ENCODE measurements at places on chromosomes 1 and 21.

DNA sequence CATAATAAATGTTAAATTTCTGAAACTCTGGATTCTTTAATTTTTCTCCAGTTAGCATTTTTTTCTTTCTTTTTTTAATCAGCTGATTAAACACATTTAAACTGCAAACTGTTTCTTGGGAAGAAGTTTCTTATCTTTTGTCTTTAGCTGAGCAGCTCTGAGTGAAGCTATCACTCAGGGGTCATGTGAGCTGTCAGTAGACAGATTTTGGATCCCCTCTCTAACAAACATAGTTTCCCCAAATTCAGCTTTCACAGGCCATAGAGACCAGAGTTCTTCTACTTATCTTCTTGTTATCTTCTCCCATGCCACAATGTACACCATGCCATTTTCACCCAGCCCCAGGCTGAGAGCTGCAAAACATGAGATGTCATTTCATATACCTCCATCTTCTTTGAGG is 148.9 kb downstream of the CDC42BPA start:
- no peak for DNase-seq

- no peak for DNase-seq
These were observed 14.7 kb upstream of the GPR37L1 start for GRCh38 chr1:202107801-202108731.

GRCh38 chr1:7269525-7269924 is 484.3 kb downstream of the CAMTA1 start:
- DNase-seq = no peak

DNA sequence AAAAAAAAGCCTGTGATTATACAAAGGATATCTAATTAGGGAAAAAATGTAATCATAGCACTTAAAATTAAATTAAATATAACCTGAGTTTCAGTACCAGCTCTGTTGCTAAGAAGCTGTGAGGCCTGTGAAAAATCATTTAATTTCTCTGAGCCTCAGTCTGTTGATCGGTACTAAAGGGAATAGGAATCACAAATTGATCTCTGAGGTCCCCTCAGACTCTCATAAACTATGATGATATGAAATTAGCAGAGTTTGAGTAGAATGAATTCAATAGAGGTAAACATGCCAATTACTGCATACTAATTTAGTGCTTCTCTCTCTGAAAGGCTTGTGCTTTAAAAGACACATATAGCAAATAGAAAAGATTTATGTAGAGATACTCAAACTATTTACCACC is 416.8 kb upstream of the NCAM2 start:
- DNase-seq = no peak

GRCh38 chr1:9884805-9885204 is 25.3 kb downstream of the CTNNBIP1 start:
- DNase-seq = no peak

Measured in putamen (tissue), 1 donor.